Left hindlimb (tissue), 1 donor: ENCODE measurements at places on chromosomes 3 and 15.
A peak's percentile ranks its signal among the peaks of the same experiment; 100 is the strongest.

- peak; percentile 38 for DNase-seq
Measured at GRCh38 chr3:48990636-48991469, 812 bp downstream of the P4HTM start.

- no peak for DNase-seq
Measured at GRCh38 chr3:10599017-10599416, 93.6 kb upstream of the ATP2B2 start.

DNA sequence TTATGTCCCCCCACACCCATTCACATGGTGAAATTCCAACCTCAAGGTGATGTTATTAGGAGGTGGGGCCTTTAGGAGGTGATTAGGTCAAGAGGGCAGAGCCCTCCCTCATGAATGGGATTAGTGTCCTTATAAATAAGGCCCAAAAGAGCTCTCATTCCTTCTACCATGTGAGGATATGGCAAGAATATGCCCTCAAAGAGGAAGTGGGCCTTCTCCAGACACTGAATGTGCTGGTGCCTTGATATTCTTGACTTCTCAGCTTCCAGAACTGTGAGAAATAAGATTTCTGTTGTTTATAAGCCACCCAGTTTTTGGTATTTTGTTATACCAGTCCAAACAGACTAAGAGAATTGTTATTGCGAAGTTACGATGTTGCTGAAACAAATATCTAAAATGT is 94.4 kb downstream of the ANKRD28 start:
- no peak for DNase-seq

DNA sequence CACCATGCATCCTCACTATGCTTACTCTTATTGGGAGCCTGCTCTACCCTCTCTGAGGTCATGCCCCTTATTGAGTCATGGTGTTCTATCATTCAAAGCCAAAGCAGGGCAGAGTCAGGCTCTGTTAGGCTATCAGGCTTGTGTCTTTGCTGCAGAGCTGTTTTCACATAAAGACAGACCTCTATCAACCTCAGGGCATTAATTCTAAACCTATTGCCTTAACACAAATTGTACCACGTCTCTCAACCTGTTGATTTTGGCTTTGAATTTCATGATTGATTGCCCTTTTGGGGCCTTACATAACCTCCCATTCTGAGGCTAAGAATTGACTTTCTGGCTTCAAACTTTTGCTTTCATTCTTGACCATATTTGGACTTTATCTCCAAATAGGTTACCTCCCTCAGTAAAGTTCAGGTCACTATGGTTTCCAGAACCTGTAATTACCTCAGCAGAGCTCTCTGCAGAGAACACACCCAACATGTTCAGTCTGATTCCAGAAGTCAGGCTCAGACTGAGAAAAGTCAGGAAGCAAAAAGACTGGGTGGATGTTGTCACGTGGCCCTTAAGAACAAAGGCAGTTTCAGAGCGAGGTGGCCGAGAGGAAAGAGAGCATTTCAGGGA is 221.4 kb upstream of the NANOGP8 start:
- DNase-seq = no peak

GRCh38 chr3:70882104-70882503 is 569.7 kb upstream of the MDFIC2 start:
- DNase-seq = no peak

- no peak for DNase-seq
Measured at GRCh38 chr15:66633938-66634250, 68.1 kb upstream of the LCTL start.

DNA sequence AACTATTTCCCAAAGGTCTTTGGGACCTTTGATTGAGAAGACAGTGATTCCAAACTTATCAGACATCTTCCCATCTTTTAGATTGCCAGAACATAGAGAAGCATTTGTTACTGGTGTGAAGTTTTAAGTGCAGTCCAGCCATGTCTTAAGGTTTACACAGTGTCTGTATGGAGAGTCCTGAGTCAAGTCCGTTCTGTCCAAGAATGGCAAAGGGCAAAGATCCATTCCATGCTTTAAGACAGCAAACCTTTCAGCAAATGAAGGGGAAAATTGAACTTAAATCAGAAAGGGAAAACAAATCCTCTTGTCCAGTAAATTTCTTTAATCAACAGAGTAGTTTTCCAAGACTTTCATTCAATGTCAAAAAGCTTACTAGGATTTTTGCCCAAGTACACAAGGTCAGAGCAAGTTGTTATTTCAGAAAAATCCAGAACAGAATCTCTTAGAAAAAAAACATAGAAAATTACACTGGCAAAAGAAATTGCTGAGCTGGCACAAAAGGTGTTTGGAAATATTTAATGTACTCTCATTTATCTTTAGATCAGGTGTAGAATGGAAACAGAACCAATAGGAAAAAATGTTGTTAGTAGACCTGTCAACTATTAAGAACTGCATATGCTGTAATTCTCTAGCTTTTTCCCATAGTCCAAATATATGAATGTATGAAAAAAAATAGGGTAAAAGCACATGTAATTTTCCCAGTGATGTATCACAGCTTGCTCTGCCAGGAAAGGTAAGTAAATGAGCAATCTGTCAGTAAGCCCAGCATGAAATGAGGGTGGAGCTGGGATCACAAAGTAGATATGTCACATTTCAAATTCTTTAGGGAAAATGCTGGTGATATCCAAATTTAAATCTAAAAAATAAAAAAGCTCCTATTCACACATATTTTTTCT is 1099.9 kb downstream of the TUSC7 start:
- DNase-seq = no peak

DNA sequence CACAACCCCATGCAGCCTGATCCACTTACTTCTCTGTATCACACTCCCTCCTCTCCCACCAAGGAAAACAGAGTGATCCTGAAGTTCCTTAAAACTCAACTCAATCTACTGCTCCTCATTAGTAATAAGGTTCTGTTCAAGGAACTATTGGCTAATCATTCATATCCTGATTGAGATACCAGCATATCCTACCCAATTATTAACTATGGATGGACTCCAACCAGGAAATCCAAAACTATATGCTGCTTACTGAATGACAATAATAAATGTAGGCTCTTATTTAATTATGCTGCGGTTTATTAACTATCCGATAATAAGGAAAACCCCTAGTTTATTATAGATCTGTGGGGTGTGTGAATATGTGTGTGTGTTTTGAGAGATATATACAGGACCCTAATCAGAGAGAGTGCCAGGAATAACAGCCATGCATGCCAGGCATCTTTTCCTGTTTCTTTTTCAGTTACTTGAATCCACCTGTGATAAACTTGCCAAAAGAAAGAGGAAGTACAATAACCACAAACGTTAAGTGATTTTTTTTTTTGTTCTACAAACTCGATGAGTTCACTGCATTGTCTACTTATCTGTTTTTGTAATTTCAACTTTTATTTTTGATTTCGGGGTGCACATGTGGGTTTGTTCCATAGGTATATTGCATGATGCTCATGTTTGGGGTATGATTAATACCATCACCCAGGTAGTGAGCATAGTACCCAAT is 1031.7 kb upstream of the CFAP20DC start:
- DNase-seq = no peak

DNA sequence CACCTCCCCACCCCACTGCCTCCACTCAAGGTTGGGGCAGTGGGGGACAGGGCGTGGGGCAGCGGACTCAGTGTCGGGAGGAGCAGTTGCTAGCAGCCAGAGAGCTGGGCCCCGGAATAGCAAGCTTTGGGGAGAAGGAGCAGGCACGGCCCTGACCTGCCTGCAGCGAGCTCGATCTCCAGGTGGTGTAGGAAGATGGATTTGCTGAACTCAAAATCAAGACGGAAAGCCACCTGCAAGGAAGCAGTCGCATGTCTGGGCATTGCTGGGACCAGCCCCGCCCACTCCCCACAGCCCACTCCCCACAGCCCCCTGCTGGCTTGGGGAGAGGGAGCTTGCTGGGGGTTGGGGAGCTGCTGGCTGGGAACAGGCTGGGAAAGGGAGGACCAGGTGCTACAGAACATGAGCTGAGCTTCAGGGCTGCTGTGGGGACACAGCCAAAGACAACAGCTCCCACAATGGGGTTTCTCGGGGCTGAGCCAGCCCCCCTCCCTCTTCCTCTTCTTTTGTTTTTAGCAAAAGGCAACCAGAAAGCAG is 38.0 kb downstream of the FEM1B start:
- peak; percentile 36 for DNase-seq

DNA sequence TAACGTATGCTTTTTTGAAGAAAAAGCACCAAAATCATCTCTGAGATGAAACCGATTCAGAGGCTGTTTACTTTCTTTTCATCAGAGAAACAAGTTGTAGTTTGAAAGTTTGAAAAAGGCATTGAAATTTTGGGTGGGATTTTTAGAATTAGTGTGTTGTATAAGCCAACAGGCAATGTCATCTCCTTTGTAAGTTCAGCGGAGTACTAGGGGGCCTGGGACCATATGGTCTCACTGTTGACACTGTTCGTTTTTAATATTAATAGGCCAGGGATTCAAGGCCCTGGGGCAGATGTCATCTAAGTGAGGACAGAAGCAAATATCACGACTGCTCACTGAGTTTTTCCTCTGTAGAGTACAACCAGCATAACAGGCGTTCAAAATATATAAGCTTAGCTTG is 256.2 kb upstream of the RARB start:
- no peak for DNase-seq

- no peak for DNase-seq
Measured at GRCh38 chr15:50224606-50225005, 40.9 kb downstream of the HDC start.

DNA sequence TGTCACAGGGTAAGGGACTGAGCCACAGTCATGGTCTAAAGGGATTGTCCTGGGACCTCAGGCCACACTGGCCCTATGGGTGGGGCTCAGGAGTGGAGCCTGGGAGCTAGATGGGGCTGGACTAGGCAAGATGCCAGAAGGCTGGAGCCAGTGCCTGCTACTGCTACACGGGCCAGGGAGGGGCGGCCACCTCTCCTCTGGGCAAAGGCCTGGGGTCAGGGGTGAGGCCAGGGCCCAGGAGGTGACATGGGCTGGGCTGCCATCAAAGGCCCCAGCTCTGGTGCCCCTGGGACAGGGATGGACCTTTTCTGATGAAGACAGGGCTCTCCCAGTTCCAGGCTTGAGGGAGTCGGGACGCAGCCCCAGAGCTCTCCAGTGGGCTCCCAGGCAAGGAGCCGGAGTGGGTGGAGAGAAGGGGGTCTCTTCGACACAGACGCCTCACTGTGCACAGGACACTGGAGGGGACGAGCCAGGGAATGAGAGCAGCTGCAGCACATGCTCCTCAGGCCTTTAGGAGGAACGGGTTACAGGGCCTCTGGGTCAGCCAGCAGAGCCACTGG is 62.1 kb upstream of the IQSEC1 start:
- DNase-seq = no peak

DNA sequence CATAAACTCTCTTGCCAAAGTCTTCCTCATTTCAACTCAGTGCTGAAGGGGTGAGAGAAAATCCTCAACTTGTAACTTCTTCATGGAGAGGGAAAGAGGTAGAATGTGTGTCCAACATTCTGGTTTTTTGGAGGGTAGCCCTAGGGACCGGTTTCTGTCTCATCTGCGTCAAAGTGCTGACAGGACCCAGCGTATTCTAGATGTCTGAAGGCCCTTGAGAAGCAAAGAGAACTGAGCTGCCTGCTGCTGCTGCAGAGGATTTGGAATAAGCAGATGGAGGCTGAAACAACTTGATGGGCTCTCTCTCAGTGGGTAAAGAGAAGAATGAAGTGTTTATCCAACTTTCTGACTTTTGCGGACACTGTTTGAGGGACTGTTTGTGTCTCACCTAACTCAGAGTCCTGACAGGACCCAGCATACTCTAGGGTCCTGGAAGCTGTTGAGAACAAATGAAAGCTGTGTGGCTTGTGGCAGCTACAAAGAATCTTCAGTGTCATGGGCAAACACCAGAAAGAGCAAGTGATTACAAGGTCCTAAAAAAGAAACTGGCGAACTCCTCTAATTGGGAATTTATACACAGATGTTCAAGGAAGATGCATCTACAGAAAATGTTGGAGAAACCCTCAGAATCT is 174.4 kb downstream of the SI start:
- no peak for DNase-seq

- DNase-seq = no peak
Measured at GRCh38 chr15:67031331-67031730, 34.1 kb upstream of the SMAD3 start.

DNA sequence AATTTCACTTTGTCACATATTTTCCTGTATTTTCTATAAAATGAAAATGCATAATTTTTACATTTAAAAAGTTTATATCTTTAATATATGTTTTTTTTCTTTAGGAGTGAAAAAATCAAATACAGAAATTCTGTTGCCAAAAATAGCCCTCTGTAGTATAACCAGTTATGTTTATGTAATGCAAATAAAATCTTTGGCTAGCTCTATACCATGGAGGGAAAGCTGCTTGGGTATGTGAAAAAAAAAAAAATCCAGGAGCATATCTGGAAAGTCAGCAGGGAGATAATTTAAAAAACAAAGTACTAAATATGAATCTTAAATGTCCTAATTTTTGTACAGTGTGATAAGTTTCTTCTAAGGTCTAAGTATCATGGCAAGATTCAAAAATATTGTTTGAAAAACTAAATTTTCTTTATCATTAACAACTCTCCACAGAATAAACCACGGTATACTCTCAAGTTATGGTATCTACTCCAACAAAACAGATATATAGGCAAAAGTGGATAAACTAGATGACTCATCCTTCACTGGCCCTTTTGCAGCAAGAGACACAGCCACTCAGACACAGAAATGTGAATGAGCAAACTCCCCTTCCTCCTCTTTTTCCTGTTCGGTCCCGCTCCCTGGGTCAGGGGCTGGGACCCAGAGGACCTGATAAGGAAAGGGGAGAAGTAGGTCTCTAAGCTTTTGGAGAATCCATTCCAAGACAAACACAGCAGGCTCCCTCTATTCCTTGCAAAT is 66.6 kb downstream of the PDZRN3 start:
- DNase-seq = no peak

- peak; percentile 58 for DNase-seq
Measured at GRCh38 chr3:105367406-105368213, 901 bp downstream of the ALCAM start.

DNA sequence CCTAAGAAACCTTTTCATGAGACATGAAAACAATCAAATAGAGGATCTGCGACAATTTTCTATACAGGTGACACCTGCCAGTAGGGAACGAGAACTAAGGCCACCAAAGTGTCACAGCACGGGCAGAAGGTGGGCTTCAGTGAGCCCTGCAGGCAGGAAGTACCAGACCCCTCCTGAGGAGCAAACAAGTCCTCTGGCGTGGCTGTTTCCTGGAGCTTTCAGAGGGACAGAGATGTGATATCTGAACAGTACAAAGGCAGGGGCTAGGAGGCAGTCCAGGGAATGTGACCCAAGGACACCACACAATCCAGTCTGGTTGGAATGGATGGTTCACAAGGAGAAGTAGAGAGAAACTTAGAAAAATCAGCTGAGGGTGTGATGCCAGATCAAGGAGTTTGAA is 16.8 kb downstream of the POMGNT2 start:
- no peak for DNase-seq

- no peak for DNase-seq
Measured at GRCh38 chr3:116444115-116444747, 1.1 kb downstream of the LSAMP start.

DNA sequence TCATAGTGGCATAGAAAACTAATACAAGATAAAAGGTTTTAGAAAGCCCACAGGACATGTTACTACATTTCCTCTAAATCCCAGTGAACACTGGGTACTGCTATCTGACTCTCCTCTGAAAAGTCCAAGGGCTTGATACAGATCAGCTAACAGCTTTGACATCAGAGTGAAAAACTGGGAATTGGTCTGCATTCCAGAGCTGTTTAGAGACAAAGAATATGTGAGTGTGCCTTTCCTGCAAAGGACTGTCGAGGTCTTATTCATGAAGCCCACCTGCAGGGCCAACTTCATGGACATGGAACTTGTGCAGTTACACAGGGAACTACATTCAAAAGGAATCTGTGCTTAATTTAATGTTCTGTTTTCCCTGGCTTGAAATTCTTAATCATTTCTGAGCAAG is 5.2 kb upstream of the TMCO5A start:
- no peak for DNase-seq

GRCh38 chr15:53218666-53219580 is 428.8 kb upstream of the ONECUT1 start:
- no peak for DNase-seq
